ENCODE measurements at places on chromosomes 7 and 10.

DNA sequence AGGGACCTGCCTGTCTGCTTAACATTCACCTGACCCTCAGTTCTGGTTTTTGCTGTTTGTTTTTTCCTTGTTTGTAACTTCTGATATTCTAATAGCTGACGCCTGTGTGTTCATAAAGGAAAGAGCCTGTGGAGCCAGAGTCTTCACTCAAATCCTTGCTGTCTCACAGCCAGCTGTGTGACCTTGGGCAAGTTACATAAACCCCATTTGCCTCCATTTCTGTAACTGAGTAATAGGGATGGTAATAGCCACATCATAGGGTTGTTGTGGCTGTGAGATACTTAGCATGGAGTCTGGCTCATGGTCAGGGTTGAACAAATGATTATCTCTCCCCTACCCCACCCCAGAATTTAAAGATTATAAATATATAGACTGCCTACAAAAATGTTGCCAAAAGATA, 27.0 kb downstream of the WBP1L start:
- no peak for DNase-seq

DNA sequence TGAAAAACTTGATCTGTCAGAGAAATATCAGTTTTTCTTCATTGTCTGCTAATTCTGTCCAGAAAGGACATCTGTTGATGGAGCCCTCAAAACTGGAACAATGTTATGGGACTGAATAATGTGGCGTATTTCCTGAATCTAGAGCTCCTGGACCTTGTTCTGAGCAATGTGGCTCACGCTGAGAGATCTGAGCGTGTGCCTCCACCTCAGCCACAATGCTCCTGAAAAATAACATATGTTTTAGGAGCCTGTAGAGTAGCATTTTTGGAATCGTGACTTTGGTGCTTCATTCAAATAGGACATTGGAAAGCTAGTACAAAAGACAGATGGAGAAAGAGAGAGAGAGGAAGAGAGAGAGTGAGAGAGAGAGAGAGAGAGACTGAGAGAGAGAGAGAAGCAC, 110.3 kb downstream of the BMPER start:
- no peak for DNase-seq

- DNase-seq = no peak
Observed at GRCh38 chr7:25725451-25725850, 426.5 kb upstream of the NFE2L3 start.

DNA sequence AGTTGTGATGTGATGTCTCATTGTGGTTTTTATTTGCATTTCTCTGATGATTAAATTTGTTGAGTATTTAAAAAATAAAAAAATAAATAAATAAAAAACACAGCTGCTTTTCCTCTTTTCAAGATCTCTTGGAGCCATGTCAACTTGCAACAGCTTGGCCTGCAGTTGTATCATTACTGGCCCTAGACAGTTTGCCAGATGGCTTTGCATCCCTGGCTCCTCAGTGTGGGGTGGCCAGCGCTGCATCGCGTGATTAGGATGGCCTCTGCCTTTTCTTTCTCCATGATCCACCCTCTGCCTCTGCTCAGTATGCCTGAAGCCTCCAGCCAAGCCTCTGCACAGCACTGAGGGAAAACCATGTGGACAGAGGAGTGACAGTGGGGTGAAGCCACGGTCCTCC, 96.8 kb downstream of the PPP1R3C start:
- DNase-seq = no peak

GRCh38 chr10:112911206-112911605, 38.8 kb upstream of the TCF7L2 start:
- no peak for DNase-seq

DNA sequence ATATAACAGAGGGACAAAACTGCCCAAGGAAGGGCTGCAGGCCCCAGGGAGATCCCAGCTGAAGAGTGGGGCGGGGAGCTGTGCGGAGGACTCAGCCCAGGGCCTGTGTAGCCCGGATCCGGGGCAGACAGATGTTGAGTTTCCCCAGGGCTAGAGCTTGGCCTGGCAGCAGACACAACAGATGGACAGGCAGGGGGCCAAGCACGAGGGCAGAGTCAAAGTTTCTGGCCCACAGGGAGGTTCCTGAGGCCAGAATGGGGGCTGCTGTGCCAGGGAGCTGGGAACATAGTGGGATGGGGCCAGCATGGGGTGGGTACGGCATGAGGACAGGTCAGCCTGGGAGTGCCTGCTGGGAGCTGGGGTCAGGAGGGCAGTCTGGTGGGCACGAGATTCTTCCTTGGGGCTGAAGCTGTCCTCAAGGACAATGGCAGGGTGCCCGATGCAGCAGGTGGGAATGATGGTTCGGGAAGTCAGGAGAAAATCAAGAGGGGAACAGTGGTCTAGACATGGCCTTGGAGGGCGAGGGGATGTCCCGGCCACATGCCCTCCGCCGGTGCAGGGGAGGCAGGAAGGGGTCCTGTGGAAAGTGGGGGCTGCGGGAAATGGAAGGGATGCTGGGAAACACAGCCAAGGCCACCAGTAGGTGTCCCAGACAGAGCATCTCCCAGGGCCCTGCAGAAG, 519.1 kb upstream of the FOXK1 start:
- no peak for DNase-seq

DNA sequence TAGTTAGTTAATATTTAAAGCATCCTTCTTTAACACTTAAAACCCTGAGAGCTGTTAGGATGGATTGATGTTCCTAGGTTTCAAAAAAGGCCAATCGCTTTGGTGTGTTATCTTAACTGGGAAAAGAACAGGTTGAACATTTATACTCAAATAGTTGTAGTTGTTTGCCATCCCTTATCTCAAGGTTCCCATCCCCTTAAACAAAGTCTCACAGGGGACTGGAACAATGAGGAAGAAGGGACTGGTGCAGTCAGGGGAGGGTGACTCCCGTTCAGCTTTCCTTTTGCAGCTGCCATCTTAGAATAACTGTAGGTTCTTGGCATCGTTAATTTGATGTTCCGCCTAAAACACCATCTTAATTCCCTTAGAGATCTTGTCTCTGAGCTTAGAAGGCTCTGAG, 2.6 kb upstream of the KBTBD2 start:
- no peak for DNase-seq

GRCh38 chr7:8625612-8626011, 192.2 kb downstream of the NXPH1 start:
- no peak for DNase-seq

DNA sequence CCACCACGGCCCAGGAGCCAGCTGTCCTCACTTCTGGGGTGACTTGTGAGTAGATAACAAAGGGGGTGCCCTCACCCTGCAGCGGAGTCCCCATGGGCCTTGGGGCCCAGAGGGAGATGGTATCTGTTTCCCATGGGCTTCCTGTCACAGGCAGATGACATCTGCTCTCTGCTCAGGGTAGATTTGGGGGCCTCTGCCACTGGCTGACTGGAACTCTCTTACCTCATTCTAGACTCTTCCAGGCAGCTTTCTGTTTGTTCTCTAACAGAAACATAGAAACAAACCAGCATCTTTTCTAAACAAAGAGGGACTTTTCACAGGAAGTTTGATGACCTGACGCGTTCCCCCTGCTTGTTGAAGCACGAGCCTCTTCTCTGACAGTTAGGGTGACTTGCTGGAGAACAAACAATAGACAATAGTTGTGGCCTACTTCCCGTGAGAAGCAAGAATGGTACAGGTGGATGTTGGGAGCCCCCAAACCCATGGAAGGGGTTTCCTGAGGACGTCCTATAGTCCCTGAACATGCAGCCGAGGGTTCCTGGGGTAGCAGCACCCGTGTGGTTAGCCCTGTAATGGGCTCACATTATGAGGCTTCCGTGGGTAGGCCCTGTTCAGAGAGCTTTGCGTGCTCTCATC, 61.6 kb downstream of the GRK5 start:
- DNase-seq = peak; percentile 34

DNA sequence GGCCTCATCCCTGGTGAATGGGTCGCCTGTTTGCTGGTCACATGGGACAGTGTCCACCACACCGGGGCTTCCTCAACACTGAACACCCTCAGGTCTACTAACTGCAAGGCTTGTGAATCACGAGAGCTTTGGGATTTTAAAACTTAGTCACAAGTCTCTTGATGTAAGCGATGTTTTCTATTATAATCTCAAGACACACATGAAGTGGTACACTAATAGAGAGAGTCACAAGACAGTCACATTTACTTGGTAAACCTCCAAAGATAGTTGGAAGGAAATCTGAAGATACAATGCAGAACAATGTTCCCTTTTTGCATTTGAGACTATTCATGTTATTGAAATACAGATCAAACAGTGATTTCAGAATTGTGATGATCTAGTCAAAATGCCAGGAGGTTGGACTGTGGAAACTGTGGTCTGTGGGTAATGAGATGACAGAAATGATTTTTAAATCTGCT, 233.1 kb upstream of the KLF6 start:
- DNase-seq = no peak

DNA sequence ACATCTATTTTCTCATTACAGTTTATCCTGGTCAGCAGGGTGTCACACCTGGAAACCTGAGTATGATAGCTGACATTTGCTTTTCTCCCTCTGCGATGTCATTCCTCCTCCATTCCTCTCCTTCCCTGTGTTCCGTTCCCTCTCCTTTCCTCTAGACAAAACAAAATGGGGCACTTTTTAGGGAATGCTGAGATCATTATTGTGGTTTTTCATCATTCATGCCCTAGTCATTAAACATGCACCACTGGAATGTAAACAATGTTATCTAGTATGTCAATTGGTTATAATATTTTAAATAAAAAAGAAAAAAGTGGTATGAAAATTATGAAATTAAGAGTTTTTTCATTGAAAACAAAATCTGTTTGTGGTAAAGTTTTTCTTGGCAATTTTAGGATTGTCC, 132.6 kb downstream of the MAPK8 start:
- no peak for DNase-seq

GRCh38 chr10:23158370-23158769, 33.7 kb upstream of the PTF1A start:
- DNase-seq = peak; percentile 57

Data from NB4 (cell line).